Activated CD8-positive, alpha-beta T cell treated with anti-CD3 and anti-CD28 coated beads for 36 hours (primary cell): ENCODE measurements at places on chromosomes 5 and 9. TPM values are rescaled to one million over a fixed set of nuclear protein-coding genes. Genes with fewer than 3 reads are reported as not detected.

DNA sequence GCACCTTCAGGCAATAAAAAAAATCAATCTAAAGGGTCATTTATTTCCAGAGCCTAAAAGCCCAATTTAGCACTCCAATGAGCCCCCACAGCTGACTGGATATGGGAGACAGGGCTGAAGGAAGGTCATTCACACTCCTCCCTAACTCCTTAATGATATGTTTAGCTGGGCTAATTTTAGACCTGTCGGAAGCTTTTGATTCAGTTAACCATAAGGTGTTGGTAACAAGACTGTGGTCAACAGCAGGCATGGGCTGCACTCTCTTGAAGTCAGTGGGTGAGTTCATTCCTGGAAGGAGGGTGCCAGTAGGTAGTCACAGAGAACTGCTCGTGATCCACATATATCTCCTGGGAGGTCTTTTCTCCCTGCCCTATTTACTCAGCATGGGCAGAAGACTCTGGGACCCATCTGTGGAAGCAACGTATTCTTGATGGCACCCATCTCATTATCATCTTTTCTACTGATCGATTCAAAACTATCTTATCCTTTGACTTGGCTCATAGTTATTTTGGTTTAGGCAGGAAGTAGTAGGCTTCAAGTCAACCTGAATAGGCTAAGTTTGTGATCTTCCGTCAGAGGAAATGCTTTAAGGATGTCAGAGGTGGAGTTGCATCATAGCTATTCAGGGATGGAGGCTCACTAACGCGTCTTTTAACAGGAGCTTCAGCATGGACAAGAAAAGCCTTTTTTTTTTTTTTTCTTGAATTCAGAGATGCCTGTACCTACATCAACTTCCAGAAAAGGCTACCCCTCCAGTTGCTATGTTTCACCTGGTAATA is 367.7 kb upstream of the SLC30A5 start:
- DNase-seq: no peak
- H3K27ac ChIP-seq: no peak overlapping the region
- H3K4me1 ChIP-seq: peaks cover 3% of the 10 kb centered on the region
- no peaks in the 10 kb centered on the region for H3K27me3 ChIP-seq
- H3K36me3 ChIP-seq: no peaks in the 10 kb centered on the region

- H3K4me1 ChIP-seq: peaks cover 19% of the 10 kb centered on the region
- no peaks in the 10 kb centered on the region for H3K27me3 ChIP-seq
- H3K36me3 ChIP-seq: peaks cover 6% of the 10 kb centered on the region
- DNase-seq: no peak
Measured at GRCh38 chr9:36250079-36250478, 8.2 kb downstream of the GNE start.

DNA sequence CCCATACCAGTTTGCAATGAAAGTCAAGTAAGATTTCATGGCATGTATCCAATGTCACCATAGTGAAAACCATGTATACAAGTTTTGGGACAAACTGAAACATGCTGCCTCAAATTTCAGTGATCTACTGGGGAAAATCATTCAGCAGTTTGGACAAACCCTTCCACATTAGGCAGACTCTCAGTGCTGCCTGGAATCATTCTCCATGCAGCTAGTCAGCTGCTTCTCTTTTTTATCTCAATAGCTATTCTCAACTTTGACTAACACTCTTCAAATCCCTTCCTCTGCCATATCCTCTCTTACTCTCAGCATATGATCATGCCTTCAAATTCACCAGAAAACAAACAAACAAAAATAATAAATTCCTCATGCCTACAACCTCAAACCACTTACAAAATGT is 323.3 kb downstream of the MAN2A1 start:
- peaks cover 2% of the 10 kb centered on the region for H3K27me3 ChIP-seq
- no peak for DNase-seq
- H3K4me3 ChIP-seq: no peak overlapping the region

DNA sequence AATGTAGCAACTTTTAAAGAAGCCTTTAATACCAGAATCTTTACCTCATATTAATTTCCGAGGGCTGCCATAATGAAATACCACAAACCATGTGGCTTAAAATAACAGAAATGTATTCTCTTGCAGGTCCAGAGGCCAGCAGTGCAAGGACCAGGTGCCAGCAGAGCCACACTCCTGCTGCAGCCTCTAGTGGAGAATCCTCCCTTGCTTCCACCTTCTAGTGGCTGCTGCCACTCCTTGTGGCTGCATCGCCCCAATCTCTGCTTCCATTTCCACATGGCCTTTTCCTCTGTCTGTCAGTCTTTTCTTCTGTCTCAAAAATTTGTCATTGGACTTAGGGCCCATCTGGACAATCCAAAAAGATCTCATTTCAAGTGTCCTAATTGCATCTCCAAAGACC is 401.5 kb downstream of the EFNA5 start:
- H3K27me3 ChIP-seq: no peaks in the 10 kb centered on the region
- H3K4me1 ChIP-seq: no peaks in the 10 kb centered on the region
- no peak overlapping the region for H3K27ac ChIP-seq
- H3K36me3 ChIP-seq: no peaks in the 10 kb centered on the region
- H3K4me3 ChIP-seq: no peak overlapping the region
- no peak for DNase-seq

DNA sequence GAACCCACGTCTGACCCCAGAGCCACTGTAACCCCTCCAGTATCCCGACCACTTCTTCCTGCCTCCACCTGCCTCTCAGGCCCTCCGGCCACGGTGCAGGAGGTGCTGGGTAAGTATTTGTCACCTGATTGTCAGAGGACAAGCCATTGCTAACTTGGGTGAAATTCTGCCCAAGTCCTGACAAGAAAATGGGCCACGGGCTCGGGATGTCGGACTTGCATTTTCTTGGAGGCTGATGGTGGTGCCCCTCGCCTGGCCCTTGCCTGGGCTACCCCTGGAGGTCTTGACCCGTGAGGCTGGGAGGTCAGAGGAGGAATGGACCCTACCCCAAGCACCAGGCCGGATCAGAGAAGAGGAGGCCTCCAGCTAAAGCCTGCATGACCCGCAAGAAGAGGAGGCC is 149.7 kb upstream of the COL5A1 start:
- H3K4me3 ChIP-seq: no peak overlapping the region
- no peak for DNase-seq
- no peaks in the 10 kb centered on the region for H3K36me3 ChIP-seq

DNA sequence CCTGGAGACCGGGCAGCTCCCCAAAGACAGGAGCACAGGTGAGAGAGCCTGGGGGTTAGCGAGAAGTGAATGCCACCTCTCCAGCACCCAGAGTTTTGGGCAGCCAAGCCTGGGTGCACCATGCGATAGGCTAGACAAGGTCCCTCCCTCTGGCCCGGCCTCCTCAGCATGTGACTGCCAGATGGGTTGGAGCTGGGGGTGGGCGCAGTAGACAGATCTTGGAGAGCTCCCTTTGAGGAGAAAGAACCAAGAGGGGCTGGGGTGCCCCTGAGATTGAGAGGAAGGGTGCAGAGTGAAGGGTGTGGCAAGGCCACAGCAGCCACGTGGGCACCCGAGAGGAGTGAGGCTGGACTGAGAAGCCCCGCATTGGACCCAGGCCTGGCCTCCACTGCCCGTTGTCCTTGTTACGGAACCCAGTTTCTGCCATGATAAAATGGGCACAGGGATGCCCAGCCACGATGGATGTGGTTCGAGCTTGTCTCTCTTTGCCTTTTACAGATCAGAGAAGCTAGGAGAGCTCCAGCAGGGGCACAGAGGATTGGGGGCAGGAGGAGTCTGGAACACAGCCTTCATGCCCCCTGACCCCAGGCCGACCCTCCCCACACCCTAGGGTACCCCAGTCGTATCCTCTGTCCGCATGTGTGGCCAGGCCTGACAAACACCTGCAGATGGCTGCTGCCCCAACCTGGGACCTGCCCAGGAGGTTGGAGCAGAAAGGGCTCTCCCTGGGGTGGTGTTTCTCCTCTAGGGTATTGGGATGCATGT is 1.4 kb downstream of the TMEM141 start:
- peaks cover 5% of the 10 kb centered on the region for H3K27me3 ChIP-seq
- peaks cover 2% of the 10 kb centered on the region for H3K36me3 ChIP-seq
- DNase-seq: peak; percentile 19
- H3K4me1 ChIP-seq: peaks cover 37% of the 10 kb centered on the region

DNA sequence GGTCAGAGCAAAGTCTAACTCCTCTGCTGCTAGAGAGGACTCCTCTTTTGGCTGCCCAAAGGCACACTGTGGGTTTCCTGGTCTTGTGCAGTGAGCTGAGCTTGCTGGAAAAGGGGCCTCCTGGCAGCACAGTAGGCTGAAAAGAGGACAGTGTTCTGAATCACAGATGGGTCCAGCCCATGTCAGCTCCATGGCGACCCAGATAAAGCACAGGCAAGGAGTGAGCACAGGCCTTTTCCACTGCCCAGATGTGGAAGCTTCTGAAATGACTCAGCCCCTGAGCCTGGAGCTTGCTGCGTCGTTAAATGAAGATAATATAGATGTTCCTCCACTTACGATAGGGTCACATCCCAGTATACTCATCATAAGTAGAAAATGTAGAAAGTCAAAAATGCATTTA is 8.1 kb downstream of the CCDC180 start:
- no peak for DNase-seq
- peaks cover 8% of the 10 kb centered on the region for H3K36me3 ChIP-seq
- H3K27me3 ChIP-seq: no peaks in the 10 kb centered on the region

GRCh38 chr9:3008091-3008490 is 164.2 kb upstream of the PUM3 start:
- H3K27ac ChIP-seq: no peak overlapping the region
- no peak overlapping the region for H3K4me3 ChIP-seq
- H3K4me1 ChIP-seq: no peaks in the 10 kb centered on the region
- H3K36me3 ChIP-seq: no peaks in the 10 kb centered on the region
- peaks cover 9% of the 10 kb centered on the region for H3K27me3 ChIP-seq

DNA sequence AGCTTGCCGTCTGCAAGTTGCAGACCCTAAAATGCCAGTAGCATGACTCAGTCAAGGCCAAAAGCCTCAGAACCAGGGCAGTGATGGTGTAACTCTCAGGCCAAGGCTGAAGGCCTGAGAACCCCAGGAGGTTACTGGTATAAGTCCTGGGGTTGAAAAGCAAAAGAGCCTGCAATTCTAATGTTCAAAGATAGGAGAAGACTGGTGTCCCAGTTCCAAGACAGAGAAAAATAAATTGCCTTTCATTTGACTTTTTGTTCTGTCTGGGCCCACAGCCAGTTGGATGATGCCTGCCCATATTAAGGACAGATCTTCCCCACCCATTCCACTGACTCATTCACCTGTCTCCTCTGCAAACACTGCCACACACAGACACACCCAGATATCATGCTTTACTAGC is 673.2 kb downstream of the CDH18 start:
- no peaks in the 10 kb centered on the region for H3K4me1 ChIP-seq
- no peaks in the 10 kb centered on the region for H3K27me3 ChIP-seq
- no peak overlapping the region for H3K27ac ChIP-seq
- H3K4me3 ChIP-seq: no peak overlapping the region

GRCh38 chr5:43639566-43639965 is 36.6 kb downstream of the NNT start:
- H3K36me3 ChIP-seq: peaks cover 26% of the 10 kb centered on the region
- no peaks in the 10 kb centered on the region for H3K27me3 ChIP-seq
- peaks cover 13% of the 10 kb centered on the region for H3K4me1 ChIP-seq
- DNase-seq: no peak
- no peak overlapping the region for H3K27ac ChIP-seq

GRCh38 chr9:109232449-109233237 is 65.6 kb upstream of the FRRS1L start:
- DNase-seq: no peak
- H3K4me1 ChIP-seq: no peaks in the 10 kb centered on the region
- H3K27ac ChIP-seq: no peak overlapping the region
- H3K27me3 ChIP-seq: peaks cover 16% of the 10 kb centered on the region

DNA sequence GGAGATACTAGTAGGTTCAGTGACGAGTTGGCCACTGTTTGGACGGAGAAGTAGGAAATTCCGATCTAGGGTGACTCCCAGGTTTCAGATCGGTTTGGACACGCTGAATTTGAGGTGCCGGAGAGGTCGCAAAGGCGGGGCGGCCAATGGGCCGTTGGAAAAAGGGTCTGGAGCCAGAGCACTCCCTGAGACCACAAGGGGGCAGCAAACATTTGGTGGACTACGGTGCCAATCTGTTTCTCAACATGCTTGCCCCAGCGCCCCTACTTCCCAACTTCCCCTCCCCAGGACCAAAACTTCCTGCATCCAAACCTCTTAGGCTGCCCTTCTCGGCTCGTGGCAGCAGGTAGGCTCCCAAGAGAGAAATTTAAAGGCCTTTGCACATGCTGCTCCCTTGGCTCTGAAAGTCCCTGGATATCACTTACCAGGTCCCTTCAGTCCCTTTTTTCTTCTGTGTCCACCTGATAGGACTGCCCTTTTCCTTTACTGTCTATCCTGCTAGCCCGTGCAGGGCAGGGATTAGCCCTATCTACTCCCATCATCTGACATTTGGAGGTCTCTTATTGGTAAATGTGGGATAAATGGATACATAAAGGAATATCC is 992 bp upstream of the RPP25L start:
- peak overlapping the region; percentile 92 for H3K27ac ChIP-seq
- peaks cover 17% of the 10 kb centered on the region for H3K36me3 ChIP-seq
- peak overlapping the region; percentile 87 for H3K4me3 ChIP-seq
- DNase-seq: peak; percentile 81
- peaks cover 20% of the 10 kb centered on the region for H3K4me1 ChIP-seq
- no peaks in the 10 kb centered on the region for H3K27me3 ChIP-seq

DNA sequence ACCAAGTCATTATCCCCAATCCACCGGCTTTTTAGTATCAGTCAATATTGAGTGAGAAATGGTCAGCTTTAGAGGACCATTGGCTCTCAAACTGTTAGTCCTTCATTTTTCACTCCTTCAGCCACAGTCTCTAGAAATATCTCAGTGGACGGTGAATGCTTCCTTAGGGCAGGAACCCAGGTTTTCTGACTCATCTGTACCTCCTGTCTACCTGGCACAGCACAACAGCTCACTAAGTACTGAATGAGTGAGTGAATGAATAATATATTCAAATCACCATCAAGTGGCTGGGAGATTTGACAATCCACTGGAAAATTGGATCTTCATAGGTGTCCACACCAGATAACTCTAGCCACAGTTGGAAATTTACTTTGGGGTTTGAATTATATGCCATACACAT is 609.5 kb upstream of the CLINT1 start:
- no peak overlapping the region for H3K4me3 ChIP-seq
- no peak overlapping the region for H3K27ac ChIP-seq
- peaks cover 15% of the 10 kb centered on the region for H3K4me1 ChIP-seq

DNA sequence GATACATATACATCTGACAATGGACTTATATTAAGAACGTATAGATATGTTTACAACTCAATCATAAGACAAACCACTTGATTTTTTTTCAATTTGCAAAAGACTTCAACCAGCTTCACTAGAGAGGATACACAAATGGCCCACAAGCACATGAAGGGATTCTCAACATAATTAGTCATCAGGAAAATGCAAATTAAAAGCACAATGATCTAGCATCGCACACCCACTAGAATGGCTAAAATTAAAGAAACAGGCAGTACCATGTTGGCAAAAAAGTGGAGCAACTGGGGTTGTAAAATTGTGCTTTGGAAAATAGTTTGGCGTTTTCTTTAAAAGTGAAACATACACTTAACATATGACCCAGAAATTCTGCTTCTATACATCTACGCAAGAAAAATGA is 80.0 kb upstream of the TRIO start:
- H3K4me3 ChIP-seq: no peak overlapping the region
- no peaks in the 10 kb centered on the region for H3K36me3 ChIP-seq
- peaks cover 2% of the 10 kb centered on the region for H3K27me3 ChIP-seq
- no peak overlapping the region for H3K27ac ChIP-seq

Gene AQP3
- 1.2 TPM for total RNA-seq

Gene TSC1
- total RNA-seq: 23.2 TPM

Gene SLC22A4
- total RNA-seq: 0.88 TPM

Gene RMRP
- 13,164 TPM for total RNA-seq

Gene NAIP
- total RNA-seq: 4.9 TPM

Gene FOCAD
- 37.3 TPM for total RNA-seq

Gene GAPT
- not detected for total RNA-seq

Gene EGFL7
- 1.6 TPM for total RNA-seq

Gene NKD2
- 2.3 TPM for total RNA-seq

Gene LCN10
- total RNA-seq: 3.2 TPM
